ENCODE measurements at places on chromosomes 12 and 14.
A peak's percentile ranks its signal among the peaks of the same experiment; 100 is the strongest.

GRCh38 chr12:131784909-131785762, 43.1 kb upstream of the MMP17 start:
- DNase-seq, result no peak

DNA sequence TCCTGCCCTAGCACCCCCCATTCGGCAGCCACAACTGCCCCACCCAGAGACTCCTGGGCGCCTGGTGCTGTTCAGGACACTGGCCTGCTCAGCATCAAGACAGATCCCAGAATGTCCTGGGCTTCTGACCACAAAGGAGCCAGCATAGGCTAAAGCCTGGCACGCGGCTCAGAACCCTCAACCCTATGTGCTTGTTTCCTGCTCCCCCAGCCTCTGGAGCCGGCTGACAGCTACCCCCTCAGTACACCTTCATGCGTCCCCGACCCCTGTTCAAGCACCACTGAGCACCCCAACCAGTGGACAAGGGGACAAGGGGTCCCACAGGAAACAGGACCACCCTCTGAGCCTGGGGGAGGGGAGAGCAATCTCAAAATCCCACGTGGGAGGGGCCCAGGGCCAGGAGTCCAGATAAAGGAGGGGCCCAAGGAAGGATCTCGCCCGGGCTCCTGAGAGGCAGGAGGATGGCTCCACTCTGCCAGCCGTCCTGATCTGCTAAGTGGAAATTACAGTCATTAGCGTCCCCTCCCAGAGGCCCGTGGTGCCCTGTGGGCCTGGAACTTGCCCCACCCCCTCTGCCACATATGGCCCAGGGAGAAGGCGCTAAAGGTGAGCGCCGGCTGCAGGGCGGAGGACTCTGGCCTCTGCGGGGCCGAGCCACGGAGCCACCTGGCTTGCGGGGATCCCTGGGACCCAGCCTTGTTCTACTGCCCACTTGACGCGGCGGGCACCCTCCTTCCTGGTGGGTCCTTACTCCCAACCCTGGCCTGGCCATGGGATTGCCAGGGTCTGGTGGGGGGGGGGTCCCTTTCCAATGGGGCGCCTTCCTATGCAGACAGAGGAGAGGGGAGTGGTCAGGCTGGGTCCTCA, 27.2 kb upstream of the GPR132 start:
- no peak for DNase-seq

- DNase-seq, result no peak
Observed at GRCh38 chr14:104519721-104520120, 59.8 kb upstream of the C14orf180 start.

GRCh38 chr12:38386205-38386985, 69.8 kb downstream of the ALG10B start:
- no peak for DNase-seq

DNA sequence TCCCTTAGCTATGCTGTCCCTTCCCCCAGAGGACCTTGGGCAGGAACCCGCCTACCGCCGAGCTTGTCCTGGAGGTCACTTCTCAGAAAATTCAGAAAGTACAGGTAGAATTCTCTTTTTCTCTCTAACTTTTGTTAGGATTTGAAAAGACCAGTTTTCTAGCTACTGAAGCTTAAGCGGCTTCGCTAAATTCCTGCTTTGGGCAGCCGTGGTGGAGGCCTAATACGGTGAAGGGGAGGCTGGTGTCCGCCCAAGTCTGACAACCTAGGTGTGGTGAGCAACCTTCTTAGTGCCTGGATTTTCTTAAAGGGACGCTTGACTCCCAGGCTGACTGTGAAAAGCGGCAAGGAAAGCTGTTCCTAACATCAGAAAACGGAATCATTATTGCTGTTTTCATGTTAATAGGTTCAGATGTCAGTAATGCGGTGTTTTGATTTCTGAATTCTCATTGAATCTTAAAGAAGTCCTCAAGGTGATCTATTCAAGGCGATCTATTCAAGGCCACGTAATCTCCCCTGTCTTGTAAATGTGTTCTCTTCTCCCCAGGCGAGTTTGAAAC, 835 bp downstream of the FGD4 start:
- no peak for DNase-seq

DNA sequence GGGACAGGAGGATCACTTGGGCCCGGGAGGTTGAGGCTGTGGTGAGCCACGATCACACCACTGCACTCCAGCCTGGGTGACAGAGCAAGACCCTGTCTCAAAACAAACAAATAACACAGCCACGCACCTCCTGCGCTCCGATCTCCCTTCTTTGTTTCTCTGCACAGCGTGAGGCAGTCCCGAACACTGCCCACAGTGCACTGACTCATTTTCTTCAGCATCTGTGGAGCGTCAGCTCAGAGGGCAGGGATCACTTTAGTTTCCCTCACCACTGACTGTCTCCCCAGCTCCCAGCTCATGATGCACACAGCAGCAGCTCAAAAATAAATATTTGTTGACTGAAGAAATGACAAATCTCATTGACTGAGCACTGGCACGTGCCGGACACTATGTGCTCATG, 883 bp upstream of the MYL2 start:
- DNase-seq, result no peak

GRCh38 chr14:89672636-89673511, 255.8 kb upstream of the FOXN3 start:
- DNase-seq, result no peak

- DNase-seq, result peak; percentile 41
Observed at GRCh38 chr14:49972131-49972671, 79.3 kb downstream of the ARF6 start.

- DNase-seq, result no peak
Observed at GRCh38 chr12:38669530-38669929, 235.9 kb downstream of the CPNE8 start.

DNA sequence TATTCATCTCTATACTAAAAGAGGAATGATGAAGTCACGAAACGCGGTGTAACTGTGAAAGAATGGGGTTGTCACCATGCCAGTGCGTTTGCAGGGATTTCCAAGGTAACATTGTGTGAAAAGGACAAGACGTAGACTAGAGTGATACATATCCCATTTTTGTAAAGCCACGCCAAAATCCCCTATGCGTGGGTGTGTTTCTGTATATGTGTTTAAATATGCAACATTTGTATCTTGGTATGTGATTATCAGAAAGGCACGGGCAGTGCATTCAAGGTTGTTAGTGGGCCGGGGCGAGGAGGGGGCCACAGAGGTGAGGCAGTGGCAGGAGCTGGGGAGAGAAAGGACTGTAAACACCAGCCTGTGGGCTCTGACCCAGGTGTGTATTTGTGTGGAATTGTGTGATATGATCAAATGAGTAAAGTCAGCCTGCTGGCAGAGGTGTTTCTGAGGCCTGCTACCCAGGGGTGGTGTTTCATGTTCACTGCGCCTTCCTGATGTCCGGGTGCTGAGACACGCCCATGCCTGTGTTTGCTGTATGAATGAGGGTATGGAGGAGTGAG, 137.8 kb downstream of the ADGRD1 start:
- no peak for DNase-seq

DNA sequence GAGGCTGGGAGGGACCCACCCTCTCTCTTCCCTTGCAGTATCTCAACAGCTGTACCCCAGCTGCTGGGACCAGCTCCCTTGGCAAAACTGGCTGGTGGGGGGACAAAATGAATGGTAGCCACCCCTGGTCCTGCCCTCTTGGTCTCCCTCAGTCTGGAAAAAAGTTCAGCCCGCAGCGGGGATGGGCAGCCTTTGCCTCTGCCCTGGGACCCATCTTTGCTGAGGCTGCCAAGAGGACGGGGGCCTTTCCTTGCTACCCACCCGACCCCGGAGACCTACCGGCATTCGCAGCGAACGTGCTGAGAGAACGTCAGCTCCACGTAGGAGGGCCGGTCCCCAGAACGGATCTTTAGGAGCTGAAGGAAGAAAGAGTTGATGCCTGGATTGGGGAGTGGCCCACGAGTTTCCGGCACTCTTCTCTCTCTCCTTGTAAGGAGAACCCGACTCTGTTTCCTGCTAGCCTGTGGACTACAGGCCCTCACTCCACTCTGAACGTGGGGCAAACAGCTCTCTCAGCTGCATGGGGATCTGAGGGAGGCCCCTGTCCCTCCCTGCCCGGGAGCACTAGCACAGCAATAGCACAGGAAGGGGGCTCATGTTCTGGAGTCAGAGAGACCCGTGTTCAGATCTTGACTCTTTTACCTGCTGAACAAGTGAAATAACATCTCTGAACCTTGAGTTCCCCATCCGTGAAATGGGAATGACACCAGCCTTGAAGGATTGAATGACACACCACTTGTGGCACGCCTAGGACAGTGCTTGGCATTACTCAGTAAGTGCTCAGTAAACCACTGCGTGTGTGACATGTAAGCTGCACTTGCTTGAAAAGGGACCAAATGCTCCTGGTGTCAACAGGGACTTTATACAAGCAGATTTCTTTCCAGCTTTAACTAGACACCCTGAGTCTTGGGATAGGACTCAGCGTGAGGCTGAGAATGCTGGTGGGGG, 6.9 kb downstream of the PGF start:
- DNase-seq, result no peak

DNA sequence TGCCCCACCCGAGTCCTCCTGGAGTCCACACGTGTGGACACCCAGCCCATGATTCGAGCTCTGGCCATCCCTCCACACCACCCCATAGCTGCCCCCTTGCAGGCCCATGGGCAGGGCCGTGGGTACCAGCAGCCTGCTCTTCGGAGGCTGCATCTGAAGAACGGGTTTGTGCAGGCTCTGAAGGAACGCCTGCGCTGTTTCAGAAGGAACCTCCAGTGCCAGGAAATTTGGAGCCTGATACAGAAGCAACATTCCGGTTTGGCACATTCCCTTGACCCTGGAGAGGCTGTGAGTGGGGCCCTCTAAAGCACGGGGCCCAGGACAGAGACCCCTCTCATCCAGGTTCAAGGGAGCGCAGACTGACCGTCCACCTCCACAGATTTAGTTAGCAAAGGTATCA, 57.0 kb downstream of the ZNF664 start:
- DNase-seq, result no peak

- DNase-seq, result no peak
Observed at GRCh38 chr12:88725592-88726143, 145.4 kb upstream of the KITLG start.

DNA sequence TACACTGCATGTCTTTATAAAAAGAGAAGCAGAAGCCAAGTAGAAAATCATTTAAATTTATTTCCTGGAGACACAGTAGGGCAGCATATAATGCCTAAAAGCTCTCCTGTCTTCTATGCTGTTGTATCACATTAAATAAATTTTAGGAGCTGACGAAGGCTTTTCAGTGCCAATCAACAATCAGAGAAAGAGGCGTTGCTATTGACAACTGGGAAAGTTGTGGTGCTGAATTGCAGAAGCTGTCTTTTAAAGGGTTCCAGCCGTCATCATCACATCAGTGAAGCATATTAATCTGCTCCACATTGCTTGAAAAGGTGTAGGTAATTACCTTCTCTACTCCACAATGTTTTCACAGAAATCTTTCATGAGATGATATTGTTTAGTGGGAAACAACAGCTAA, 103.9 kb downstream of the FSCB start:
- no peak for DNase-seq

DNA sequence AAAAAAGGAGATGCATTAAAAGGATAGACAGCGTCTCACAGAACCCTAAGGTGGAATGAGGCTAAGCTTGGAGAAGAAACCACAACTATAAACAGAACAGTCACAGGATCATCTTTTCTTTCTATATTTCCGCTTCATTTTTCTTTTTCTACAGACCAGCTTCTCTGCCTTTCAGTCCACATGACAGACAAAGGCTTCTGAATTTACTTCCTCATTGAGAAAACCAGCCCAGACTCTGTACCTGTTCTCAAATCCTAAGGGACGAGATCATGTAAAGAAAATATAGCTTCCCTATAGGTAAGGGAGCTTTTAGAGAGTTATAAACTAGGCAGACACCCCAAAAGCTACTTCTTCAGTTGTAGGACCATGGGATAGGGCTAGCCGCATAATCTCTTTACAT, 17.4 kb downstream of the SGPP1 start:
- DNase-seq, result no peak

DNA sequence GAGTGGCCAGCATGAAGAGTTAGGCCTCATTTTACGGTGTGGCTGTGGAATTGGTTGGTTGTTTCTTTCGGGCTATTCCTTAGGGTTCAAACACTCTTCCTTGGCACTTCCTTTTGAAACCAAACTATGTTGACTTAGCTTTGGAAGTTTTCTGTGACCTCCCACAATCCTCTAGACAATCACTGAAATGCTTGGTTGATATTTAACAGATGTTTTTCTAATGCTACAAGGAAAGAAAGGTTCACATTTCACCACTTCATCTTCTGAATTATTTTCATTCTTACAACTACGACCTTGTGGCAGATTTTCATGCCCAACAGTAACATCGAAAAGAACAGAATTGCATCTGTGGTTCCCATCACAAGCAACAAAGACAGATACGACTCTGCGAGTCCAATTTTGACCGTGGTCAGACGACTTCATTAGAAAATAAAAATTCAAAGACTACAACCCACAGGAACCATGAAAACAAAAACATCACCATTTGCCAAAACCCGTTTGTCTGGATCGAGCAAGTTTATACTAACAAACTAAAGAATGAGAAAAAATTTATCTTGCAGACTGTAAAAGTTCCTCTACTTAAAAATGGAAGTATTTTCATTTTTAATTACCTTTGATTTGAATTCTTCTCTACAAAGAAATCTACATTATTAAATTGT, 16.9 kb downstream of the PRKAB1 start:
- DNase-seq, result no peak

DNA sequence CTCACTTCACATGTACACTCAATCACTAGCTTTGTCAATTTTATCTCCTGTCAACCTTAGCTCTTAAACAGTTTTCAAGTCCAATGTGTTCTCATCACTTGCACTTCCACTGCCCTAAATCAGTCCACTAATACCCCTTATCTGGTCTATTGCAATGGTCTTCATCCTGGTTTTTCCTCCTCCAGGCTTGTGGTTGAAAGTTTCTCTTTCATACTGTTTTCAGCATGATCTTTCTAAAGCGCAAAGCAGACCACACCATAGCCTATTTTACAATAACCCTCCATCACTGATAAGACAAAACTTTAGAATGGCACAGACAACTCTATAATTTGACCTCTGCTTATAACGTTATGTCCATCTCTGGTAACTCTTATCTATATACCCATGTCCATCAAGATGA, 62.0 kb upstream of the DDHD1 start:
- no peak for DNase-seq

DNA sequence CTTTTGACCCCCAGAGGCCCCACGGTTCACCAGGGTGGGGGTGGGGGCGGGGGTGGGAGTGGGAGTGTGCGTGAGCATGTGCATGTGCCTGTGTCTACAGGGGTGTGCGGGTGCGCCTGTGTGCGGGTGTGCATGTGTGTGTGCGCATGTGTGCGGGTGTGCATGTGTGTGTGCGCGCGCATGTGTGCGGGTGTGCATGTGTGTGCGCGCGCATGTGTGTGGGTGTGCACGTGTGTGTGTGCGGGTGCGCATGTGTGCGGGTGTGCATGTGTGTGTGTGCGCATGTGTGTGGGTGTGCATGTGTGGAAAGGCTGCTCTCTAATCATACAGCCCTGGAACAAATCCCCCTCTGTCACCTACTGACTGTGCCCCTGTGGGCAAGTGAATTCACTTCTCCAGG, 38.8 kb downstream of the RFLNA start:
- DNase-seq, result no peak

DNA sequence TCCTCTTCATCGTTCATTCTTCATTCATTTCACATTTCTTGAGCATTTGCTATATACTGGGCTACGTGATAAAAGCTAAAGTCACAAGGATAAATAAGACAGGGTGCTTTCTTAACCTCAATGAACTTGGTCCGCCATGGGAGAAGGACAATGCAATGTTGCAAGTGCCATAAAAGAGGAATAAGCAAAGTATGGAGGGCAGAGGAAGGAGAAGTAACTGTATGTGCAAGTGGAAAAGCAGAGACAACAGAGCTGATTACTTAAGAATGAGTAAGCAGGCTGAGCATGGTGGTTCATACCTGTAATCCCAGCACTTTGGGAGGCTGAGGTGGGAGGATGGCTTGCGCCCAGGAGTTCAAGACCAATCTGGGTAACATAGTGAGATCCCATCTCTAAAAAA, 14.4 kb downstream of the AREL1 start:
- DNase-seq, result no peak
